Endothelial cell (in vitro differentiated cells): ENCODE measurements at places on chromosomes 4 and X. TPM values are rescaled to one million over a fixed set of nuclear protein-coding genes. Genes with fewer than 3 reads are reported as not detected.

The ZNF674 gene
- 7.3 TPM for total RNA-seq

GRCh38 chr4:142883040-142883832 is 37.1 kb upstream of the INPP4B start:
- DNase-seq = peak; percentile 28

DNA sequence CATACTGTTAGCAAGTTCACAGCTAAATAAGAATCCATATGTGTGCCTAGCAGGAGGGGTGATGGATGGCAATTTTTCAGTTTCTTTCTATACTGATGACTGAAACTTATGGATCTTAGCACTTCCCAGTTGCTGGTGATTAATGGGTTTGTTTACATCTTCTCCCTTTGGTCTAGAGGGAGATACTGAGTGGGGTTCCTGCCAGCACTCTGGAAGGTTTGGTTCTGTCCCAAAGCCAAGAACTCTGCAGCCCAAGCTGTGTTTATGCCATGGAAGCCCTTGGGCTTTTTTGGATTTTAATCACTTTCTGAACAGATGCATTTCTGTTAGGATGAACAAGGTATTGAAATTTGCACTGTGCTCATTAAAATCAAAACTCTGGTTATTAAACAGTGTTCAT is 43.5 kb downstream of the DDIT4L start:
- DNase-seq = no peak

- no peak for DNase-seq
These were observed 128.7 kb downstream of the MID1IP1 start for GRCh38 chrX:38929966-38930421.

DNA sequence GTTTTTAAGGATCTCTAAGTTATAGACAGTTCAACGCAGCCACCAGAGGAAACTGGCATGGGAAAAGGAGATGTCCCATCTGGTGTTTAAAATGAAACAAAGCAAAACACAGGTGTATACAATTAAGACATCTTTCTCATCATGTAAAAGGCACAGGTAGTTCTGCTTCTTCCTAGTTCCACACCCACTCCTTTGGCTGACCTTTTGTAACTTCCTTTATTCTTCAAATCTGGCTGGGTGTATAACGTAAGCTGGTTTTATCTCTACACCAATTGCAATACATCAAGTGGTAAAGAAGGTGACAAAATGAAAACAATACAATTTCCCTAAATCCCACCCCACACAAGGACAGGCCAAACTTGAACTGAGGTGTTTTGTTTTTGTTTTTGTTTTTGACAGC is 27.3 kb upstream of the FBXW7 start:
- DNase-seq = no peak

The PDLIM5 gene
- 83.5 TPM for total RNA-seq

DNA sequence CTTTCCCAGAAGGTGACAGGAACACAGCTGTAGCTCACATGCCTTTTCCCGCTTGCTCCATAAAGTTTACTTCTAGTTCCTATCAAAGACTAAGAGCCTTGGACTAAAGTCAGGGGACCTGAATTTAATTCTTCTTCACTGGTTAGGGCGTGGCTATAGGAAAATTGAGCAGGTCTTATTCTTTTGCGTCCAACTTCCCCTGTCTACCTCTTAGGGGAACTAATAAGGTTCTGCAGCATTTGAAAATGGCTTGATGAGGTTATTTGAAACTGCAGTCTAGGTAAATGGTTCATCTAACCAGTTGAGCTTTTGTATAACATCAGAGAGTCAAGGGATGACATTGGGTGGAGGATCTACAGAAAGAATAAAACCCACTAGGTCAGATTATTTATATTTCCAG is 2.6 kb downstream of the ARHGAP10 start:
- DNase-seq = no peak

The IBSP gene
- not detected for total RNA-seq

DNA sequence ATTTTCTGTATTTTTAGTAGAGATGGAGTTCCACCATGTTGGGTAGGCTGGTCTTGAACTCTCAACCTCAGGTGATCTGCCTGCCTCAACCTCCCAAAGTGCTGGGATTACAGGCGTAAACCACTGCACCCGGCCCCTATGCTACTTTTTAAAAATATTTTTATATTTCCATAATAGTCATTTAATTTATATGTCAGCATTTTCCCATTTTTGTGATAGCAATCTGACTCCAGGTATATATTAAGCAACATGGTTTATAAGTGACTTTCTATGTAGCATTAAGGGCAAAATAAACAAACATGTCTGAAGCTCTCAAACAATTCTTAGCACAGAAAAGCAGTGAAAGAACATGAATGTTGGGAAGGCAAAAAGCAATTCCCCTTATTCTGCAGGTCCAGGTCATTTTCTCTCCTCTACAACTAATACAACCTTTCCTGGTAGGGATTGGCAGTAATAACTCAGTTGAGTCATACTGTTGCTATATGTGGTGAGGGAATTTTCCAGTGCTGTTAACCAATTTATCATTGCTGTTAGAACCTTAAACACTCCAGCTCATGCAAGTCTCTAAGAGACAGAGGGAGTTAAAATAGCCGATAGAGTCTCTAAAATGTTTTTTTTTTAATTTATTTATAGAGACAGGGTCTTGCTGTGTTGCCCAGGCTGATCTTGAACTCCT is 24.0 kb downstream of the SMIM14 start:
- no peak for DNase-seq

The FABP2 gene
- not detected for total RNA-seq

The S100P gene
- not detected for total RNA-seq

DNA sequence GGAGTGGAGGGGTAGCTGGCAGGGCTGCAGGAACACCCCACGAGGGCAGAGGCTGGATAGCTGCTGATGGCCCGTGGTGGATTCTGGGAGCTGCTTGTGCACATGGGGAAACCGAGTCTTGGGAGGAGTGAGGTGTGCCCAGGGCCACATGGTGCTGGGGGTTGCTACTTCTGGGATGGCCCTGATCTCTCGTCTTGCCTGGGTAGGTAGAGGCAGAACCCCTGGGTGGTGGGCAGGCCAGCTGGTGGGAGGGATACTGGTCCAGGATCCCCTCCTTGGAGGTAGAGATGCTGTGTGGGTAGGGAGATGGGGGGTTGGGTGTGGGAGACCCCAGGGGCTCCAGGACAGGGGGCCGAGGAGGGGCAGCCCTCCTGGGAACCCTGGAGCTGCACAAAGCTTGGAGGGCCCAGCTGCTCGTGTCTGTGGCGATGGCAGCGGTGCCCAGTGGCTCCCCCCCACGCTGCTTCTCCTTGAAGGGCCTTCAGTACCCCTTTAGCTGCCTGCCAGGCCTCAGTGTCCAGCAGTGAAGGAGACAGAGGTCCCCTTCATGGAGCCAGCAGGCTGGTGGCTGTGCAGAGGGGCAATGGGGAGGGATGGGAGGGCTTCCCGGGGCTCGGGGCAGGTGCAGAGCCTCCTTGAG is 3.2 kb downstream of the NAT8L start:
- no peak for DNase-seq

The ADH1B gene
- total RNA-seq = not detected

GRCh38 chrX:118862979-118863378 is 39.4 kb downstream of the ZCCHC12 start:
- no peak for DNase-seq

DNA sequence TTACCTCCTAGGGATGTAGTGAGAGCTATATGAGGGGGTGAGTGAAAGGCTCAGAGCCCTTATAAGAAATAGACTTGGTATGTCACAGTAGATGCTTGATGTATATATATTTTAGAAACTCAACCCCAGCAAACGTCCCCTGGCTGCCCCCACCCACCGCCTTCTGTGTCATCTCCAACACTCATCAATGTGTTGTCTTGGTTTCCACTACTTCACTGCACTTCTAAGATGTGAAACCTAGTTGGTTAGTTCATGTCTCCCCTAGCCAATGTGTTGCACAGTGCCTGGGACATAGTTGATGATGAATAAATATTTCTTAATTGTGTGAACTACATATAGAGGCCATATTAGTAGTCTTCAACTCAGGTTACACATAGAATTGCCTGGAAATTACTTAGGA is 4.4 kb downstream of the FGFBP2 start:
- no peak for DNase-seq

GRCh38 chr4:153075836-153076518 is 128.3 kb upstream of the TRIM2 start:
- no peak for DNase-seq

DNA sequence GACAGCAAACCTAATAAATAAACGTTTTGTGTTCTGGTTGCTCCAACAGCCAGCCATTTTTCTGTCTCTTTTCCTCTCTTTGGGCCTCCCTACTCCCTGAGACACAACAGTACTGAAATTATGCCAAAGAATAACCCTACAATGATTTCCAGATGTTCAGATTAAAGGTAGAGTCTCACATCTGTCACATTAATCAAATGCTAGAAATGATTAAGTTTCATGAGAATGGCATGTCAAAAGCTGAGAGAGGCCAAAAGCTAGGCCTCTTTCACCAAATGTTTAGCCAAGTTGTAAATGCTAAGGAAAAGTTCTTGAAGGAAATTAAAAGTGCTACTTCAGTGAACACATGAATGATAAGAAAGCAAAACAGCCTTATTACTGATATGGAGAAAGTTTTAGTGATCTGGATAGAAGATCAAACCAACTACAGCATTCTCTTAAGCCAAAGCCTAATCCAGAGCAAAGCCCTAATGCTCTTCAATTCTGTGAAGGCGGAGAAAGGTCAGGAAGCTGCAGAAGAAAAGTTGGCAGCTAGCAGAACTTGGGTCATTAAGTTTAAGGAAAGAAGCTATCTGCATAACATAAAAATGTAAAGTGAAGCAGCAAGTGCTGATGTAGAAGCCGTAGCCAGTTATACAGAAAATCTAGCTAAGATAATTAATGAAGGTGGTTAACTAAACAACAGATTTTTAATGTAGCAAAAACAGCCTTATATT is 182.1 kb upstream of the NUDT6 start:
- no peak for DNase-seq

DNA sequence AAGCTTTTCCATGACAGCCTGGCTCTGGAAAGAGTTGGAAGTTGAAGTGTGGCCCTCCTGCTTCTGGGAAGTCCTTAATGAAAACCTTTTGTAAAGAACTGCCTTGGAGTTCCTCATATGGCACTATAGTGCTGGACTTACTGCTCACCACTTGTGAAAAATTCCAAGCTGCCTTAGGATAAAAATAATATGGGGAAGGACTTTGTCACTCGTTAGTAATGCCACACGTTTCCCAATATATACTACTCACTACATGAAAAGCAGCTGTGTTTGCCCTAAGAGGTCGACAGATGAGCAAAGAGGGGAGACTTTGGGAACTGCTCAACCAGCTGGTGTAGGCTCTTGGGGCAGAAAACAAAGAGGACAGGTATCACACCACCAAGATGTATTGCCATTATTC is 11.7 kb downstream of the OPHN1 start:
- DNase-seq = no peak

- no peak for DNase-seq
These were observed 168.2 kb downstream of the DCTD start for GRCh38 chr4:182748949-182749348.

The NAT8L gene
- 0.36 TPM for total RNA-seq

GRCh38 chrX:9677098-9677739 is 88.4 kb downstream of the GPR143 start:
- DNase-seq = no peak

The CENPVL2 gene
- total RNA-seq = not detected

GRCh38 chr4:69843932-69844331 is 16.0 kb downstream of the SULT1E1 start:
- no peak for DNase-seq

GRCh38 chr4:1737666-1738065 is 16.3 kb downstream of the TACC3 start:
- DNase-seq = no peak

The AFF2 gene
- total RNA-seq = 9.3 TPM

- no peak for DNase-seq
These were observed 243.1 kb downstream of the ANK2 start for GRCh38 chr4:113292371-113293042.

DNA sequence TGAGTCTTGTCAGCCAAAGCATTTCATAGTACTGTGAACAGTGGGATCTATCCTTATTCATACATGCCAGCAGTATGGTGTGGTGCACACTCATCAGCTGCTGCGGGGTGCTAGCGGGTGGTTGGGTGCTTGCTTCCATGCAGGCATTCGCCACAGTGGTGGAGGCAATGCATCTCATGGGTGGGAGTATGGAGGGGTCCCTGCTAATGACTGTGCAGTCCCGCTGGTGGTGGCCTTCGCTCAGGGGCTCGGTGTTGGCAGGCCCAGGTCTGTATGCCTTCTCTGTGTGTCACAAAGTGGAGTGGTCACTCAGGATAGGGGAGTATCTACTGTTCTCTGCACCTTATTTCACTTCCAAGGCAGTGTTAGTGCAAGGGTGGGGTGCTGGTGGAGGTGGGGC is 122.6 kb downstream of the POU3F4 start:
- no peak for DNase-seq

GRCh38 chrX:129945131-129945530 is 37.3 kb upstream of the BCORL1 start:
- DNase-seq = no peak

DNA sequence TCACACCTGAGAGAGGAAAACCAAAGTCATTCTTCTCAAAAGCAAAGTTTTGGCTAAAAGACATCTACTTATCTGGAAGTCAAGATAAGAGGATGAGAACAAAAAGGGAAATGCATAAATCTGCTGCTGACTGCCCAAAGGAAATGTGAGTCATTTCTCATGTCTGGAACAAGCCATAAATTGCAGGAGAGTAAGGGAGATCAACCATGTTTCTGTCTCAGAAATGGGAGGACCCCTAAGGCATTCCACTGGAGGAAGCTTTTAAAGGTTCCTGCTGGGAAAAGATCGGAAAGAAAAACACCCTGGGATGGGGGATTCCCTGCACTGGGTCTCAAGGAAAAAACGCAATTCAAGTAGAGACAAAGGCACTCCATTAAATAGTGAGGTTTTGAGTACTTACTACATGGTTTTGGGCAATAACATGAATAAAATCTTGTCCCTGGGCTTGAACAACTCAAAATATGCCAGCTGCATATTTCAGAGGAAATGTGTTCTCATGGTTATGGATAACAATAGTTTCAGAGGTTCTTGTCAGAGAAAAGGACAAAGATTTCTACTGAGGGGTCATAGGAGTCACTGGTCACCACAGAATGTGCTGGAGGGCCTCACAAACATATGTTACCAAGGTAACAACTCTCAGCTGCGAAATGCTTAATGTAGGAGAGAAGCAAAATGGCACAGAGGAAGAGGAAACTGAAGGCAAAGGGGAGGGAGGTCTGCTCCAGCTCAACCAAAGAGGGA is 19.3 kb downstream of the GPR143 start:
- no peak for DNase-seq

The ATP1B4 gene
- not detected for total RNA-seq

The HELT gene
- total RNA-seq = not detected

The GRPR gene
- total RNA-seq = 0.54 TPM

The SMPX gene
- not detected for total RNA-seq

The FRG2 gene
- not detected for total RNA-seq

DNA sequence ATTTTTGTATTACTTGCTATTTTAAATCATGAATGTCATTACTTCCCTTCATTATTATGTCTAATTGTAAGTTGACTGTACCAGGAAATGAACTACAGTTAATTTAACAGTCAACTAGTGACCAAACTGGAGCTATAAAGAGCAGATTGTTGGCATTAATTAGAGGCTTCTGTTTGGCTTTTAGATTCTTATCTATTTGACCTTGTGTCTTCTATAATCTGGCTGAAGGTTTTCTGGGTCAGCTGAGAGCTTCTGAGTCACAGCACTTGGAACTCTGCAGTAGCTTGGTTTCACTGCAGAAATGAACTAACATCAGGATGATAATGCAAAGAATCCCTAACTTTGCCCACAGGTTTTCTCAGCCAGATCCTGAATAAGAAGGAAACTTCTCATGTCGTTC is 169.2 kb upstream of the LEF1 start:
- DNase-seq = no peak

- no peak for DNase-seq
These were observed 2.7 kb downstream of the EPHA5 start for GRCh38 chr4:65667506-65668041.

The CFAP99 gene
- total RNA-seq = not detected

The APLN gene
- 3.5 TPM for total RNA-seq

- no peak for DNase-seq
These were observed 63.5 kb downstream of the PJA1 start for GRCh38 chrX:69101683-69102251.
